ENCODE measurements at places on chromosomes 6 and 20.

- DNase-seq = no peak
Measured at GRCh38 chr6:117555882-117556498, 46.3 kb downstream of the GOPC start.

DNA sequence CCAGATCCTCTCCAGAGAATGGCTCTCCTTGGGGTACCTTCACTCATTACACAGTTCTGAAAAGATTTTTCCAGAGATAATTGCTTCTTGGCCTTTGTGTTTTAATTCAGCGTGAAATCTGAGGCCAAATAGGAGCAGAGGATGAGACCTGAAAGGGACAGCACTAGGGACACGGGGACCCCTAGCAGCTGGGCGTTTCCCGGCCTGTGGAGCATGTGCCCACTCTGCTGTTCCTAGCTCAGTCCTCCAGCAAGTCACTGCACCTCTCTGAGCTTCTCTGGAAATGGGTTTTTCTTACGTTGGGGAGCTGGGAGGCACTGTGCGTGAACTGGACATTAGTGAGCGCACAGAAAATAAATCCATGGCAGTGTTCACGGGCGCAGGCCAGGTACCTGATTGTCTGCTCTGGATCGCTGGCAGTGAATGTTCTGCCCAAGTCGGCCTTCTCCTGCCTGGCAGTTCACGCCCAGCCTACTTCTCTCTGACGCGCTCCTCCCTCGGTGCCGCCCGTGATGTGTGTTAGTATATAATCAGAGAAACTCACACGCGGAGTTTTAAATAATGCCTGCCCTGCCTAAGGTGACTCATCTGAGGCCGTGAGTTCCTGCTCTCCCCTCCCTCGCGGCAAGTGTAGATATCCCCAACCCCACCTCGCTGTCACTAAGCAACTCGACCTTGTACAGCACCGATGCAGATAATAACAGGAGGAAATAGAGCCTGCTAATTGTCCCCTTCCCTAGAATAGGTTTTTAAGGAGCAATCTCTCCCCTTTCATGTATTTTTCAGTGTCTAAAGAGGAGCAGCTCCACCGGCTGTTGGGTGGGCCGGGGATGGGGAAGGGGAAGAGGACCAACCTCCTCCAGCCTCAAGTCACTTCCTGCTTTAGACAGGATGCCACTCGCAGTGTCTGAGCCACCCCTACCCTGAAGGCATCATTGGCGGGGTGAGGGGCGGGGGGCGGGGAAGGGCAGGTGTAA lies 2.7 kb upstream of the TUBB2A start:
- no peak for DNase-seq

DNA sequence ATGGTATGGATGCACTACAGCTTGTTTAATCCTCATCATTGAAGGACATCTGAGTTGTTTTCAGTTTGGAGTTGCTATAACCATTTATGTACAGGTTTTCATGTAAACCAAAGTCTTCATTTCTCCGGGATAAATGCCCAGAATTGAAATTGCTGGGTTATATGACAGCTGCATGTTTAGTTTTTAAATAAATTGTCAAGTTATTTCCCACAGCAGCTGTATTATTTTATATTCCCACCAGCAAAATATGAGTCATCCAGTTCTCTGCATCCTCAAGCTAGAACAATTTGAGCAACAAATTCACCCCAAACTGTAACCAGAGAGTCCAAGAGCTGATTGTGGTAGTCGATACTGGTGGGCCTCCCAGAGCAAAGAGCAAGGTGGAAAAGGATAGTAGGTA lies 161.0 kb upstream of the PRND start:
- DNase-seq = no peak

DNA sequence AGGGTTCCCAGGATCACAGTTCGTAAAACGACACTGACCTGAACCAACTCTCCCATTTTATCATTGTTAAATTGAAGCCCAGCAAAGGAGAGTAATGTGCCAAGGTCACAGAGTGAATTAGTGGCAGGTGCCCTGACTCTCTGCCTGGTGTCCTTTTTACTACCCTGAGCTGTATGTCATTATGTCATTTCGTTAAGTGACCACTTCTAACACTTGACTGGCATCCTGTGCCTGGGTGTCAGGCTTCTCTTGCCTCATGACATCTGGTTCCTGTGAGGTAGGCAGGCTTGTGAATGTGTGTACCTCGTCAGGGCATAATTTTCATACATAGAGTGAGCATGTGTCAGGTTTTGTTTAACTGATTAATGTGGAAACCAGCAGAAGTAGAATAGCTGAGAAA lies 48.6 kb downstream of the RALY start:
- DNase-seq = no peak
